CD8-positive, alpha-beta memory T cell (primary cell): ENCODE measurements at places on chromosomes 6 and 20.

DNA sequence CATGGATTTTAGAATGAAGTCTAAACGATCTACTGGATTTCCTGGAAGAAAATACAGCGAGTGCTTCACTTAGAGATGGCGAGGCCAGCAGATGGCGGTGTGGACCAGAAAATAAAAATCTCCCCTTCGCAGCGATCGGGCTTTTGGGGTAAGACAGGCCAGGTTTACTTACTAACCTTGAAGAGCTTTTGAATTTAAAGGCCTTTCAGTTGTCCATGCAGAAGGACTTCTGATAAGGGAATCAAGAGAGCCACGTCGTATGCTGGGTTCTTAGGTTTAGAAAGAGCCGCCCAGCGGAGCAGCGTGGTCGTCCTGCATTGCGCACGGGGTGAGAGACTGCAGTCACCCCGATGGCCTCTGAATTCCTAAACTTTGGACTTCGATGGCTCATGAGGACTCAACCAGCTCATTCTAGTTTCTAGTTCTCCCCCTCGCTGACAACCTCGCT, 125.2 kb upstream of the RALGAPA2 start:
- no peak for DNase-seq

DNA sequence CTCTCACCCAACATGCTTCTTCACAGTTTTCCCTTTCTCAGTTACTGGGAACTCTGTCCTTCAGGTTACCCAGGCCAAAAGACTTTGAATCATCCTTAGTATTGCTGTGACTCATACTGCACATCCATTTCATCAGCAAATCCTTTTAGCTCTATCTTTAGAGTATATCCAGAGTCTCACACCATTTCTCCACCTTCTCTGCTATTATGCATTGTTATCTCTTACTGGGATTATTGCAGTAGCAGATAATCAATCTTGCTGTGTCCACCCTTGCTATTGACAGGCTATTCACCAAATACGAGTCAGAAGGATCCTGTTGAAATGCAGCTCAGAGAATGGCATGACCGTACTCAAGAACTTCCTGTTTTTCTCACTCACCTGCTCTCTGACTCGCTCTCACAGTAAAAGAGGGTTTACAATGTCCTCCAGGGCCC, 57.3 kb downstream of the BCKDHB start:
- no peak for DNase-seq

DNA sequence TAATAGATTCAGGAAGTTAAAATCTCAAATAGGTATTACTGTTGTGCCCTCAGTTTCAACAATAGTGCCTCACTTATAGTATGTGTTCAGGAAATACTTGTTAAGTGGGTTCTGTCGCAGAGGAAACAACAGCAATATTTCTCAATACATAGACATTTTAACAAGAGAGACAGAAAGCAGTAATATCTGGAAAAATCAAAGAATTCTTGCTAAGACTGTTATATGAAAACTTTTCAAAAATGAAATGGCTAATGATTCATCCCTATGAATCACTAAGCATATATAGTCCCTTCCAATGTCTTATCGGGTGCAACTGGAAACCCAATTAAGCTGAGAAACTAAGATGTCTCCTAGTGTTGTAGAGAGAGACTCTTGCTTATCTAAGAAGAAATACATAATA, 668.9 kb downstream of the TFAP2A start:
- DNase-seq: no peak

- DNase-seq: no peak
Measured at GRCh38 chr6:139313229-139313628, 21.4 kb upstream of the TXLNB start.

DNA sequence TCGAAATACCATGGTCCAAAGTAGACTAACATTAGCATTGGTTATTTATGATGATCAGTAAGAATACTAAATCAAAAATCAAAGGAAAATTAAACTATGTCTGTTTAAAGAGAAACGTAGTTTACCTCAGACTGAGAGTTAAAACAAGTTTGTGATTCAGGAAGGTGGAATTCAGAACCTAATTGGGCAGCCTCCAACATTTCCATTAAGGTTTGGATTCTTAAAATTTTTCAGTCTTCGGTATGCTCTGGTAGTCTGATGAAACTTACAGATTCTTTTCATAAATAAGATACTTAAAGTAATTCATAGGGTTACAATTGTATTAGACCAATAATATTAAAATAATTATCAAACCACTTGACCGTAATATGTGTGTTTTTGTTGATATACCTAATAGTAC, 18.6 kb downstream of the HFE start:
- no peak for DNase-seq

- no peak for DNase-seq
Measured at GRCh38 chr6:71724456-71725125, 161.8 kb upstream of the RIMS1 start.

DNA sequence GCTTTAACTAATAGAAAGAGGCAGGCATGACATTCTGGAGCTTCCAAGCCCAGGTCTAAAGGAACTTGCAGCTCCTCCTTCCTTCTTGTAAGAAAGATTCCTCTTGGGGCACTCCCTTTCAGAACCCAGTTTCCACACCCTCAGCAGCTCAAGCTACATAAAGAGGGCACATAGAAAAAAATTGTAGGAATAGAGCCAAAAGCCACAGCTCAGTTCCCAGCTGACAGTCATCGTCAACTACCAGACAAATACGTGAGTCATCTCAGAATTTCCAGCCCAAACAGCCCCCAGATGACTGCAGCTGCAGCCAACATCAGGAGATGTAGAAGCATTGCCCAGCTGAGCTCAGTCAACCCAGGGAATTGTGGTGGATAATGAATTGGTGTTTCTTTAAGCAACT, 349.8 kb upstream of the ARID1B start:
- no peak for DNase-seq

- DNase-seq: no peak
Measured at GRCh38 chr6:169701311-169701953, 397 bp downstream of the WDR27 start.

GRCh38 chr6:100420711-100421110, 44.0 kb downstream of the SIM1 start:
- no peak for DNase-seq

- peak; percentile 47 for DNase-seq
Measured at GRCh38 chr6:130843575-130844320, 16.5 kb downstream of the SMLR1 start.

- DNase-seq: no peak
Measured at GRCh38 chr6:81966968-81967367, 214.5 kb upstream of the TENT5A start.

DNA sequence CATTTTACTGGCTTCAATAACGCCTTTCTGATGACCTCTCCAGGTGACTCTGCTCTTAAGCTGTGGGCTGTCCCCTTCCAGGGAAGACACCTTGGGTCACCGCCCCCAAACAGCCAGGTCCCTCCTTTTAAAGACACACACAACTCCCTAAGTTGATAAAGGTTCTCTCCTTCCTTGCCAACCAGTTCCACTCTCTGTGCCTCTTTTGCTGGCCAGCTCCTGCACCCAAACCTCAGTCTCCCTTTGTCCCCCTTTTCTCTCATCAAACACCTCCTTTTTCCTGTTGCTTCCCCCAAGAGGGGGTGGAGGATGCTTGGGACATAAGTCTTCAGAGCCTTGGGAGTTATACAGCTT, 1.0 kb downstream of the NCOA6 start:
- peak; percentile 61 for DNase-seq

DNA sequence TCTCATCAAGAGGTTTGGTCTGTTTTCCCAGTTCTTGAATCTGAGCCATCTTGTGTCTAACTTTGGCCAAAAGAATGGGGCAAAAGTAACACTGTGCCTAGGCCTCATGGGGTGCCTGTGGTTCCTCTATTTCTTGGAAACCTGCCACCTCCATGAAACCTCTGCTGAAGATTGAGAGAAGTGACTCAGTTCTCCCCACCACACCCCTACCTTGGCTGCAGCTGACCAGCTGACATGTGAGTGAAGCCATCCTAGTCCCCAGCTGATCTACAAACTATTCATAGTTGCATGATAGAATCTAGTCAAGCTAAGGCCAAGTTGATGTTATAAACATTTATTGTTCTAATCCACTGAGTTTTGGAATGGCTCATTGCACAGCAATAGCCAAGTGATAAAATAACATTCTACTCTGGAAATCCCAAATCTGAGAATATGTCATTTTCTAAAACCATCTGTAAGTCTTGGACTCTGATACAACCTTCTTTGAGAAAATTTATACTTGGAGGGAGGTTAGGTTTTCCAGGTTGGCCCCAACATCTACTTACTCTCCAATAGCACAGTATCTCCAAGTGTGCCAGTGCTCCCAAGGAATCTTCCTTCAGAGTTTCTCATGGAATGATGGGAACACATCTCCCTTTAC, 107.0 kb upstream of the SMLR1 start:
- DNase-seq: no peak

- no peak for DNase-seq
Measured at GRCh38 chr6:14625173-14625895, 507.8 kb downstream of the CD83 start.

- no peak for DNase-seq
Measured at GRCh38 chr6:101689695-101690094, 296.2 kb downstream of the GRIK2 start.

GRCh38 chr6:140988780-140989179, 1143.9 kb upstream of the GJE1 start:
- DNase-seq: no peak

GRCh38 chr20:24589381-24589780, 120.0 kb downstream of the SYNDIG1 start:
- DNase-seq: no peak

GRCh38 chr6:139625081-139625939, 250.9 kb upstream of the CITED2 start:
- DNase-seq: no peak

DNA sequence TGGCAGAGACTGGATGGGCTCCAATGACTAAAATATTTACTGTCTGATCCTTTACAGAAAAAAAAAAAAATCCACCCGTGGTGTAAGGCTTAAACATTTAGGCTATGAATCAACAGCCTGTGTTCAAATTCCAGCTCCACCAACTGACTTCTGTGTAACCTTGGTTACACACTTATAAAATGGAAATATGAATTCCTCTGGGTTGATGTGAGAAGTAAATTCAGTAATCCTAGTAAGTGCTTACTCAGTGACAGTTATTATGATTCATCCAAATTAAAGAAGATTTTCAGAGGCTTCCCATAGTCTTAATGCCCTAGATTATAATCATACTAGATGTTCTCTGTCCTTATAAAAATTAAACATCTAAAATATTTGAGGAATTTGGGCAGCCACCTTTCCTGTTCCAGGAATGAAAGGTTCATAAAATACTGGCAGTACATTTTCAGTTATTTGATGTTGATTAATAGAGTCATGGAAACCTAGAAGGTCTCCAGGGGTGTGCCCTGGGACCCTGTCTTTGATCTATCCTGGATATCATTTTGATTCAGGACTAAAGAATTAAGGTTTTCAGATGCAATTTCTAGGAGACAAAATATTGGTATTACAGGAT, 180.3 kb upstream of the ZNF217 start:
- DNase-seq: no peak

GRCh38 chr20:18191306-18191705, 53.6 kb downstream of the KAT14 start:
- no peak for DNase-seq

- no peak for DNase-seq
Measured at GRCh38 chr6:75171567-75171966, 34.3 kb downstream of the COL12A1 start.

DNA sequence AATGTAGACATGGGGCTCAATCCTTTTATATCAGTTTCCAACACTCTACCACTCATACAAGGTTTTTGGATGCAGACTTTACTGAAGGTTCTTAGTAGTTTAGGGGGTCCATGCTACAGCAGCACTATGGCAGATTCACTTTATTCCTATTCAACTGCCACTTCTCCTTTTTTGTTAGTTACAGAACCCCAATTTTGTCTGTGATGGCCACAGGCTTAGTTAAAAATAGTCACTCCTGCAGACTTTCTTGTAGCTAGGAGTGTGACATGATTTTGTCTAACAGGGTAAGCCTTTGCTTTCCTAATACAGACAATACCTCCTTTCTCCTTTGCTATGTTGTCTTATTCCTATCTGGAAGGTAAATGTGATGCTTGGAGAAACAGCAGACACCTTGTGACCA, 90.0 kb upstream of the SLC24A3 start:
- no peak for DNase-seq

- DNase-seq: no peak
Measured at GRCh38 chr6:6125495-6125894, 118.8 kb upstream of the NRN1 start.

DNA sequence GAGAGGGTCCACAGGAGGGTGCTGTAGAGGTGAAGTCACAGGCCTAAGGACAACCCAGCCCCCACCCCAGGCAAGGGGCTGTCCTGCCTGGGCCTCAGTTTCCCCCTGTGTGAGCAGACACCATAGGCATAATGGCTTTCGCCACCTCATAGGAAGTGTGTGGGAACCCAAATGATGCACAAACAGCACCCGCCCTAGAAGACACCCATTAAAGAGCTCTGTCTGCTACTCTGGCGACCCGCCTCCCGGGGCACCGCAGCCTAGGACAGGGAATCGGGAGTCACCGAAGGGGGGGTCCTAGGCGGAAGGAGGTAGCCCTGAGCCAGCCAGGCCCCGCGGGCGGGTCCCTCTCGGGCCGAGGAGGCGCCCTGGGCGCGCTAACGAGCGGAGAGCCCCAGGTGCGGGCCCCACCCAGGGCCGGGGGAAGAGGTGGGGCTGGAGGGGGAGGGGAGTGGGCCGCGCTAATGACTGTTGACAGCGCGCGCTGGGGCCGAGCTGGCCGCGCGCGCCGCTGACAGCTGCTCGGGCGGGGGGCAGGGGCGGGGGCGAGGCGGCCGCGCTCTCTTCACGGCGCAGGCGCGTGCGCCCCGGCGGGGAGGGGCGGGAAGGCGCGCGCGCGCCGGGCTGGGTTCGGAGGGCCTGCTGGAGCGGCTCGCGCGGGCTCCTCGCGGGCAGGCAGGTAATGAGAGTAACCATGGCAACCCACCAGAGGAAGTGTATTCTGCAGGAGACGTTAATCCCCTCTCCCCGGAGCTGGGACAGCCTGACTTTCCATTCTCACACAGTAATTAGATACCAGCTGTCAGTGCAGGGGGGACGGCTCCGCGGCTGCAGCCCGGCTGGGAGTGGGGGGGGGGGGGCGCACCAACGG, 48.9 kb downstream of the NOL4L start:
- DNase-seq: peak; percentile 75

- no peak for DNase-seq
Measured at GRCh38 chr6:15408758-15409157, 162.9 kb downstream of the JARID2 start.
